ENCODE measurements at places on chromosomes 13 and 19. TPM values are rescaled to one million over a fixed set of nuclear protein-coding genes. Genes with fewer than 3 reads are reported as not detected.

DNA sequence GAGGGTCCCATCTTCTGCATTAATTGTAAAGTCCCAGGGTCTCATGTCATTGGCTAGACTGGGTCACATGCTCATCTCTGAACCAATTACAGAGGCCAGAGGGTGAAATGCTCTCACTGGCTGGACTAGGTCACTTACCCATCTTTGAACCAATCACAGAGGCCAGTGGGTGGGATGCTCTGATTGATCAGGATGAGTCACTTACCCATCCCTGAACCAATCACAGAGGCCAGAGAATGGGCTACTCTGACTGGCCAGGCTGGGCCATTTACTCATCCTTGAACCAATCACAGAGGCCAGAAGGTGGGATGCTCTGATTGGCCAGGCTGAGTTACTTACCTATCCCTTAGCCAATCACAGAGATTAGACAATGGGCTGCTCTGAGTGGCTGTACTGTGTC lies 5.3 kb downstream of the MISP start:
- H3K4me3 ChIP-seq = no peak overlapping the region
- H3K27me3 ChIP-seq = no peaks in the 10 kb centered on the region
- H3K4me1 ChIP-seq = peaks cover 4% of the 10 kb centered on the region
- DNase-seq = no peak
- no peak overlapping the region for H3K27ac ChIP-seq

GRCh38 chr19:8108560-8109445 lies 40.6 kb downstream of the FBN3 start:
- no peaks in the 10 kb centered on the region for H3K27me3 ChIP-seq
- H3K4me3 ChIP-seq = no peak overlapping the region
- no peak for DNase-seq
- H3K4me1 ChIP-seq = no peaks in the 10 kb centered on the region
- H3K36me3 ChIP-seq = no peaks in the 10 kb centered on the region

GRCh38 chr13:28012896-28013295 lies 24.4 kb upstream of the URAD start:
- H3K4me1 ChIP-seq = no peaks in the 10 kb centered on the region
- H3K4me3 ChIP-seq = no peak overlapping the region
- H3K36me3 ChIP-seq = no peaks in the 10 kb centered on the region
- no peak overlapping the region for H3K27ac ChIP-seq
- no peak for DNase-seq

DNA sequence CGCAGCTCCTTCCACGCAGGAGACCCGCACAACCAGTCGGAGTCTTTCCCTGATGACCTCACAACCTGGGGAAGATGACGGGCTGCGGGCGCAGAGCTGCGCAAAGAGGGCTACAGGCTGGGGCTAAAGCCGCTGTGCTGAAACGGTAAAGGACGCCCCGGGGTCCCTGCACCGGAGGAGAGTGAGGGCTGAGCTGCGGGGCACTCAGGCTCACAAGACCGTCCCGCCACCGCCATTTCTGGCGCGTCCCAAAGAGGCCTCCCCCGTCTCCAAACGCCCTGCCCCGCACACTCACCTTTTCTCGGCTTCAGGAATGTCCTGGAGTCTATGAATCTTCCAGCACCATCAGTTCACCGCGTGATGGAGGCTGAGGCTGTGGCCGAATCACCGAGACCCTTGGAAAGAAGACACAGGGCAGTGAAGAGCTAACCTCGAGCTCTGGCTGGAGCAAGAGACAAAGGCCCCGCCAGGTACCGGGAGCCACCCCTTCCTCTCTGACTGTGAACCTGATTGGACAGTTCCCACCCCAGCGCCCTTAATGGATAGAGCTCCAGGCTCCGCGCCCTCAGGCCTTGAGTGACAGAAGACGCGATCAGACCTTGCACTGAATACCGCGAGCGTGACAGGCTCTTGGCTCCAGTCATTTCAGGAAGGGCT lies 41.8 kb upstream of the ZNF429 start:
- H3K27ac ChIP-seq = peak overlapping the region; percentile 100
- H3K4me1 ChIP-seq = peaks cover 18% of the 10 kb centered on the region
- DNase-seq = peak; percentile 49

- H3K4me1 ChIP-seq = peaks cover 26% of the 10 kb centered on the region
- H3K27ac ChIP-seq = peak overlapping the region; percentile 45
- DNase-seq = peak; percentile 49
These were observed 607 bp upstream of the SYNE4 start for GRCh38 chr19:36009220-36009619.

GRCh38 chr19:17311455-17312188 lies 2.3 kb downstream of the DDA1 start:
- H3K27me3 ChIP-seq = no peaks in the 10 kb centered on the region
- no peak for DNase-seq
- no peak overlapping the region for H3K27ac ChIP-seq
- no peaks in the 10 kb centered on the region for H3K36me3 ChIP-seq
- H3K4me1 ChIP-seq = peaks cover 30% of the 10 kb centered on the region

GRCh38 chr19:10258080-10258710 lies 6.2 kb downstream of the MRPL4 start:
- DNase-seq = no peak
- no peaks in the 10 kb centered on the region for H3K4me1 ChIP-seq
- no peak overlapping the region for H3K27ac ChIP-seq
- no peak overlapping the region for H3K4me3 ChIP-seq
- H3K36me3 ChIP-seq = peaks cover 10% of the 10 kb centered on the region

DNA sequence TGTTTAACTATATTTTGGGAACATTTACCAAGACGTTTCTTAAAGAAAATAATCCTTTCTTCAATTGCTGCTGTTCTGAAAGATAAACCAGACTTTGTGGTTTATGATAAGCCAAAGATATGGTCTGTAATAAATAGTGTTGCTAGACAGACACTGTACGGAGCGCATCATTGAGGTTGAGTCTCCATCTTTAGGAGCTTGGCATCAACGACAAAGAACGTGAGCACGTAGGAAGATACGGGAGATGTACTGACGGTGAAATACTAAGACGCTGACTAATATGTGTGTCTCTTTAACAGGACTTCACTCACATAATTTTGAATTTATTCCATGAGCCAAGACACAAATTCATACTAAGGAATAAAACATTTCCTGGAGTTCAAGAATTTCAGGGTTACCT lies 16.2 kb downstream of the TEX29 start:
- H3K4me1 ChIP-seq = no peaks in the 10 kb centered on the region
- no peaks in the 10 kb centered on the region for H3K27me3 ChIP-seq
- no peak for DNase-seq
- H3K4me3 ChIP-seq = no peak overlapping the region

Gene ZNF418
- total RNA-seq = 21.7 TPM

Gene TMEM91
- total RNA-seq = 6.6 TPM

Data from neural crest cell (in vitro differentiated cells).